Activated CD8-positive, alpha-beta T cell treated with anti-CD3 and anti-CD28 coated beads, Interleukin-2, amount 10 ng/mL, durations not matched to agents 7 days and 5 days (primary cell): ENCODE measurements at places on chromosomes 12 and 14. TPM values are rescaled to one million over a fixed set of nuclear protein-coding genes. Genes with fewer than 3 reads are reported as not detected.

The SRGAP1 gene
- total RNA-seq: not detected

The CLEC6A gene
- total RNA-seq: not detected

The SLCO1A2 gene
- not detected for total RNA-seq

The PPP4R4 gene
- 0.26 TPM for total RNA-seq

The POU6F1 gene
- total RNA-seq: 2.2 TPM

The NFYB gene
- 25.4 TPM for total RNA-seq

The SCFD1 gene
- 58.1 TPM for total RNA-seq

The B3GNT4 gene
- 1.4 TPM for total RNA-seq
